ENCODE measurements at places on chromosomes 3 and 15.
A peak's percentile ranks its signal among the peaks of the same experiment; 100 is the strongest.

DNA sequence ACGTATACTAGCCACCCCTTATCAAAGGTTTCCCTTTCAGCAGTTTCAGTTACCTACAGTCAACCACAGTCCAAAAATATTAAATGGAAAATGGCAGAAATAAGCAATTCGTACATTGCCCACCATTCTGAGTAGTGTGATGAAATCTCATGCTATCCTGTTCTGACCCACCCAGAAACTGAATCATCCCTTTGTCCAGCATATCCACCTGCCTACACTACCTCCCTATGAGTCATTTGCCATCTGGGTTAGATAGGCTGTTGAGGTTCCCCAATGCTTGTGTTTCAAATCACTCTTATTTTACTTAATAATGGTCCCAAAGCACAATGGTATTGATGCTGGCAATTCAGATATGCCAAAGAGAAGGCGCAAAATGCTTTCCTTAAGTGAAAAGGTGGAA is 15.3 kb upstream of the PHC3 start:
- no peak for DNase-seq

- DNase-seq: no peak
Observed at GRCh38 chr15:39040861-39041260, 476.2 kb upstream of the RASGRP1 start.

DNA sequence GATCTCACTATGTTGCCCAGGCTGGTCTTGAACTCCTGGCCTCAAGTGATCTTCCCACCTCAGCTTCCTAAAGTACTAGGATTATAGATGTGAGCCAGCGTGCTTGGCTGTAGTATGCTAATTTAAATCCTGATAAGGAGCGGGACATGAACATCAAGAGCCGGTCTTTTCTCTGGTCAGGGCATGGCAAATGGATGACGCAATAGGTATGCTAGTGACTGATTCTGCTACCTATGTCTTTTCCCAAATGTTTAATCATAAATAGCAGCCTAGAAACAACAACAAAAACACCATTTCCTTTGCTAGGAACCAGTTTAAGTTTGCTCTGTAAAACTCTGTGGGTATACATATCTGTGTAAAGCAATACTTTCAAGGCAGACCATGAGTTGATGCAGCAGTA is 64.7 kb downstream of the STARD9 start:
- no peak for DNase-seq

- DNase-seq: no peak
Observed at GRCh38 chr3:81380234-81380633, 381.2 kb downstream of the GBE1 start.

GRCh38 chr15:51105430-51106016 is 10.8 kb upstream of the TNFAIP8L3 start:
- DNase-seq: no peak

DNA sequence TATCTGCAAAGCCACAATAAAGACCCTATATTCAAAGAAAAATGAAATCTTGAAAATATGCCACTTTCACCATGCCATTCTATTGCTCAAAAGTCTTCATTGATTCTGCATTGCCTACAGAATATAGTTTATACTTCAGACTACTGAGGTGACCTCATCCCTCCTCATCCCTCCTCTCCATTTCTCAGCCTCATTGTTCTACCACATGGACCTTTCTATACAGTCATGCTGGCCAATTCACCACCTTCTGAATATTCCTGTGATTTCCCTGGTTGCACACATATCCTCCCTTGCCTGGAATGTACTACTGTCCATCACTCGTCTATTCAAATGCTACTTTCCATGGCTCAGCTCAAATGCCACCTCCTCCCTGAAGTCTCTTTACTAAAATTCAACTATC is 3.5 kb upstream of the COL8A1 start:
- DNase-seq: no peak

- DNase-seq: peak; percentile 17
Observed at GRCh38 chr3:11716573-11717290, 73.0 kb upstream of the VGLL4 start.

DNA sequence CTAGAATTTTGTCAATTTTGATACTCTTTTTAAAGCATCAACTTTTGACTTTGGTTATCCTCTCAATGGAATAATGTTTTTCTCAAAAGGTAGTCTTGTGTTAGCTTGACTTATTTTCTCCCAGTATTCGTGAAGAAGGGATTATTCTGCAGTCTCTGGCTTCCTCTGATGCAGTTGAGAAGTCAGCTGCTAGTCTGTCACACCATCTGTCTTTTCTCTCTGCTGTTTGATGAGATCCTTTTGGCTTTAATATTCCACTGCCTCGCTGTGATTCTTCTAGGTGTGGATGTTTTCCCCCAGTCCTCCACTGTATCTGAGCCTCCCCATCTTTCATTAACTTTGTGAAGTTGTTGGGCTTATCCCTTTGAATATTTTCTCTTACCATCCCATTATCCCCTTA is 141.0 kb downstream of the WDR72 start:
- no peak for DNase-seq

- DNase-seq: peak; percentile 27
Observed at GRCh38 chr15:93028111-93028631, 60.8 kb downstream of the RGMA start.

GRCh38 chr3:30289766-30290165 is 316.6 kb upstream of the TGFBR2 start:
- DNase-seq: peak; percentile 37

GRCh38 chr3:13021141-13022114 is 51.8 kb downstream of the IQSEC1 start:
- no peak for DNase-seq

DNA sequence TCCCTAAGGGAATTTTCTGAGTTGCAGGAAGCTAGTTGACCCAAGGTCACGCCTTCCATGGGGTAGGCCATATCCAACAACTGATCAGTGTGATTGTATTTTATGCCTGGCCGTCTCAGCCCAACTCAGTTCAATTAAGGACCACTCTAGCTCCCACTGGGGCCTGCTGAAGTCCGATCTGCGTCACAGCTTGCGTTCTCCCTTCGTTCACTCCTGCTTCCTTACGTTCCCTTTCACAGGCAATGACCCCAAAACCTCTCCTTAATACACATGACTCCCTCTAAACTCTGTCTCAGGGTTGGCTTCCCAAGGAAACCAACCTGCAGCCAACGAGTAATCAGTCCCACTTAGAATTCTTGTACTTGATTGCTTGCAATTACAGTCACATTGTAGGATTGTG is 428.0 kb downstream of the RBMS3 start:
- no peak for DNase-seq

DNA sequence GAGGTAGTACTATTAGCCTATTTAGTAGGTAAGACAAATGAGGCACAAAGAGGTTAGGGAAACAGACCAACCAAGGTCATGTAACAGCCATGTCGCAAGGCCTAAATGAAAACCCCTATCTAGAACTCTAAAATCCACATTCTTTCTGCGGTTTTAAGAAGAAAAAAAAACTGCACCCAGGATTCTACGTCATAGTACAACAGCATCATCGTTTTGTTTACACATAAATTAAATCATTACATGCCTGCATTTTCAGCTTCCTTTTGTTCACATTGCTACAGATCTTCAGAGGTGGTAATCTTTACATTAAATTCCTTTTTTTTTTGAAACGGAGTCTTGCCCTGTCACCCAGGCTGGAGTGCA is 548 bp upstream of the PSMD6 start:
- DNase-seq: peak; percentile 67

- peak; percentile 56 for DNase-seq
Observed at GRCh38 chr15:92884436-92885223, 15.5 kb upstream of the CHD2 start.
